ENCODE measurements at places on chromosomes 12 and 14. TPM values are rescaled to one million over a fixed set of nuclear protein-coding genes. Genes with fewer than 3 reads are reported as not detected.

DNA sequence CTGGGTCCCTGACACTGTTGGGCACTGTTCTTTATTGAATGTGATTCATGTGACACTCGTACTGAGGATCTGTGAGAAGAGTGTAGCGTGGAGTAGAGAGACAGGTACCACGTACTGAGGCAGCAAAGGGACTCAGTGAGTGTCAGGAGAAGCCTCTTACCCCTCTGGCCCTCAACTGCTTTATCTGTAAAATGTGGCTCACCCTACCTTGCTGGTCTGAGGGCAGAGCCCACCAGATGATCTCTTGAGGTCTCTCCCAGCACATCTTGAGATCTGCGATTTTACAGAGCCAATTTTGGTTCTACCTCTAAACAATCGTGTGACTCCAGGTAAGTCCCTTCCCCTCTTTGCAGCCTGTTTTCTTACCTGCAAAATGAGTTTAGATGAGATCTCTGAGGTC is 3.1 kb downstream of the CEBPE start:
- no peaks in the 10 kb centered on the region for H3K27me3 ChIP-seq
- no peaks in the 10 kb centered on the region for H3K36me3 ChIP-seq
- no peak for DNase-seq
- peaks cover under 1% of the 10 kb centered on the region for H3K4me1 ChIP-seq
- no peak overlapping the region for H3K4me3 ChIP-seq

DNA sequence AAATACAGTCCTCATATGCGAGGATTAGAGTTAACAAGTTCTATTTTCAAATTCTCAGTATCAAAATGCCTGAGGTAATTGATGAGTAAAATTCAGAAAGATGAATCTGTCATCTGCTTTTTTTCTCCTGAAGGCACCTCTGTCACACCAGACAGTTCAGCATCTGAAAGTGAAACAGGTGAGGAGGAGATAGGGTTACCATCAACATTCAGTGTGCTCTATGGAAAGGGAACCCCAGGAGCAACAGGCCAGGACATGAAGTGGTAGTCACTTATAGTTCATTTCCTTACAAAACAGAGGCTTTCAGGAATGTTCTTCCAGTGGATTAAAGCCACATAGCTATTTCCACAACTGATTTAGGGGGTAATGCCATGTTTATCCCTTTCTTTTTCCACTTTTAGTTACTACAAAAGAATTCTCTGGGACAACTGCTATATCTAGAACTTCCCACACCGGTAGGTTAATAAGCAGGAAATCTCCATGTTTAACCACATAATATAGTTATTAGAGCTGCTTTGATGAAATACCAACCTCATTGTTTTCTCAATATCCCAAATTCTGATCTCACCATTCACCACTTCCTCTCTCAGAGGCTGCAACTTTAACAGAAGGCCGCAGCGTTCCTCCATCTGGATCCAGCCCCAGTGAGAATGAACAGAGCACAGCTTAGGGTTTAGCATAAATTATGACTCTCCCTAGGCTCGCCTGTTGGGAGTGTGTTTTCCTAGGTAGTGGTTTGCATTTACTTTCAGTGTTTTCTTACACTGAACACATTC is 177.0 kb upstream of the CNTN1 start:
- H3K4me3 ChIP-seq: no peak overlapping the region
- H3K4me1 ChIP-seq: peaks cover 12% of the 10 kb centered on the region
- no peaks in the 10 kb centered on the region for H3K27me3 ChIP-seq
- H3K36me3 ChIP-seq: no peaks in the 10 kb centered on the region

GRCh38 chr14:41868396-41868795 is 261.7 kb downstream of the LRFN5 start:
- DNase-seq: no peak
- H3K27ac ChIP-seq: no peak overlapping the region

C12orf50 gene
- not detected for total RNA-seq

ADAM21 gene
- total RNA-seq: 0.27 TPM

ESR2 gene
- total RNA-seq: 0.27 TPM

JPH4 gene
- 0.82 TPM for total RNA-seq

Data from sigmoid colon (tissue), 7 donors.